Stimulated activated CD4-positive, alpha-beta T cell treated with anti-CD3 and anti-CD28 coated beads, Interleukin-4, amount 100 ng/mL, for 4 hours (primary cell): ENCODE measurements at places on chromosomes 1 and 21.

DNA sequence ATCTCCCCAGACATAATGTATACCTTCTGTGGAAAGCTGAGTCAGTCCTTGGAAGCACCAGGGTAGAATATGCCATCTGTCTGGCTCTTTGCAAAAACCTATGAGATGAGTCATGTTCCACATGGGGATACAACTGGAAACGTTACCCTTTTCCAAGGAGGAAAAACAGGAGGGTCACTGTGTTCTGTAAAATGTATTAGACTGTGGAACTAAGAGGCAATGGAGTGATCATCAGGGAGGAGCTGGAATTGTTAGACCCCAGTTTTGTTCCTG, 16.1 kb upstream of the PSMD4 start:
- DNase-seq, result no peak

- no peak for DNase-seq
Observed at GRCh38 chr1:110877776-110878175, 4.8 kb downstream of the CD53 start.

GRCh38 chr1:204503122-204503912, 8.7 kb upstream of the PIK3C2B start:
- DNase-seq, result no peak

DNA sequence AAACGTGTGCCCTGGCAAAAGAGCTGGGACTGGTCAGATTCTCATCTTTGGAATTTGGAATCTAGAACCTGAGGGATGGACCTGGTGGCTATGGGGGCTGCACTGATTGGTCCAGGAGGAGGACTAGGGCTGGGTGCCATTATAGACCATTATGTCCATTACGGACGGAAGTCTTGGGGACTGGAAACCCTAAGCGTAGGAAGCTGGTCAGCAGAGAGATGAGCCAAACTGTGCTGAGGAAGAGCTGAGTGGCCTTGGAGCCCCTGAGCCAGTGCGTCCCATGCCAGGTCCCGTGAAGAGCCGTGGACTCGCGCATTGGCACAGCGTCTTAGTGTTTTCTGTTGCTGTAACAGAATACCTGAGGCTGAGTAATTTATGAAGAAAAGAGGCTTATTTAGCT, 10.0 kb downstream of the MRAP start:
- no peak for DNase-seq

- no peak for DNase-seq
Observed at GRCh38 chr1:210236840-210237409, 4.3 kb downstream of the SERTAD4 start.

GRCh38 chr1:162258394-162258793, 118.3 kb downstream of the SPATA46 start:
- DNase-seq, result no peak

DNA sequence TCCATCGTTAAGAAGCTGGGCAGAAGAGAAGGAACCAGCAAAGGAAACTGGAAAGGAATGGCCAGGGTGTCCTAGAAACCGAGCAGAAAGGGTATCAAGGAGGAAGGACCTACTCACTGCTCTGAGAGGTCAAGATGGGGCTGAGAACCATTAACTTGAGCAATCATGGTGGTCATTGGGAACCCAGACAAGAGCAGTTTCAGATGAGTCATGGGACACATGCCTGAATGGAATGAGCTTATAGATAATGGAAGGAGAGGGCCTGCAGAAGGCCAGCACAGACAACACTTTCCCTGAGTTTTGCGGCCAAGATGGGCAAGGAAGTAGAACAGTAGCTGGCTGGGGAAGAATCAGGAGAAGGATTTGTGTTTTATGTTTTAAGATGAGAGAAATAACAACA, 383.2 kb downstream of the KIF26B start:
- DNase-seq, result no peak

DNA sequence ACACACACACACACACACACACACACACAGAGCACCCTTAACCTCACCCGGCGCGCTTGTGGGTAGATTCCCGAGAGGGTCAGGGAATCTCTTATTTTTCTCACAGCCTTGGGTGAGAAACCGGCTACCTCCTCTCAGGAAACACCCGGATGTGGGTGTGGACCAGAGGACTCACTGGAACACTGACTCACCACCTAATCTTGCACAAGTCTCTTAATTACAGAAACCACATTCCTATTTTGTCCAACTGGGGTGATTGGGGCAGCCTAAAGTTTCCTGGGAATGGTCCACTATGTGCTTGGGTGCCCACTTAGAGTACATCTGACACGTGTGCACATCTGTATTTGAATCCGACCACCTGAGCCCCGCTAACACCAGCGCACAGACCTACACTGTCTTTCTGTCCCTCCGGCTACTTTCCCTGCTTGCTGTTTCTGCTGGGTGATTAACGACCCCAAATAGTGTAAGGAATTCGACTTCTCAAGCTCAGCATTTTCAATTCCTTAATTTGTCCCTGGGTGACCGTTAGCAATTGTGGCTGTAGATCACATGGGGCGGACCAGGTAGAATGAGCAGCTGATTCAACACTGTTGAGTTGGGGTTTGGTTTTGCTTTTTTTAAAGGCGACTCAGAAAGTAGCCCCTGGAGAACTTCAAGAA, 14.0 kb upstream of the TBX15 start:
- DNase-seq, result no peak

DNA sequence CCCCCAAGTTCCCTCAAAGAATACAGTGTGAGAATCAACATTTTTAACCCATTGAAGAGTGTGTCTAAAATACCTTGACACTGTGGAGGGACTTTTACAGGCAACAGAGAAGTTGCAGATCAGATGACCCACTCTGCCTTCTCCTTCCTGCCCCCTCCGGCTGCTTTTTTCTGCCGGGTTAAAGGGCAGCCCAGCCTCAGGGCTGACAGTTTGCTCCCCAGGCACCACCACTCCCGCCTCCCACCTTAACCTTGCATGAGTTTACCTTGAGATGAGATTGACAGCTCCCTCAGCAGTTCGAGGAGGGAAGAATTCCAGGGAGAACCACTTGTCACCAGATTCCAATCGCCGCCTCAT, 3.2 kb downstream of the MTHFR start:
- no peak for DNase-seq

GRCh38 chr1:1250786-1251284, 4.3 kb upstream of the C1QTNF12 start:
- peak; percentile 55 for DNase-seq

DNA sequence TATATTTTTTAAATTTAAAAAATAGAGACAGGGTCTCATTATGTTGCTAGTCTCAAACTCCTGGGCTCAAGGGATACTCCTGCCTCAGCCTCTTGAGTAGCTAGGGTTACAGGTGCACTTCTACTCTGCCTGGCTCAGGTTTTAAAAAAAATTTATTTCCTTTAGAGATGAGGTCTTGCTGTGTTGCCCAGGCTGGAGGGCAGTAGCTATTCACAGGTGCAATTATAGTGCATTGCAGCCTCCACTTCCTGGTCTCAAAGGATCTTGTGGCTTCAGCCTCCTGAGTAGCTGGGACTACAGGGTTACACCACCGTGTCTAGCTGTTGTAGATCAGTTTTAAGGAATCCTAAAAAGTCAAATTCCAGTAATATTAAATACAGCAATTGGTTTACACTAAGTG, 5.0 kb downstream of the RNF11 start:
- DNase-seq, result no peak

GRCh38 chr1:22231995-22232690, 89.2 kb upstream of the WNT4 start:
- no peak for DNase-seq

- no peak for DNase-seq
Observed at GRCh38 chr21:36910581-36911307, 55.7 kb downstream of the HLCS start.

- no peak for DNase-seq
Observed at GRCh38 chr1:44545961-44546360, 128.3 kb downstream of the TMEM53 start.

DNA sequence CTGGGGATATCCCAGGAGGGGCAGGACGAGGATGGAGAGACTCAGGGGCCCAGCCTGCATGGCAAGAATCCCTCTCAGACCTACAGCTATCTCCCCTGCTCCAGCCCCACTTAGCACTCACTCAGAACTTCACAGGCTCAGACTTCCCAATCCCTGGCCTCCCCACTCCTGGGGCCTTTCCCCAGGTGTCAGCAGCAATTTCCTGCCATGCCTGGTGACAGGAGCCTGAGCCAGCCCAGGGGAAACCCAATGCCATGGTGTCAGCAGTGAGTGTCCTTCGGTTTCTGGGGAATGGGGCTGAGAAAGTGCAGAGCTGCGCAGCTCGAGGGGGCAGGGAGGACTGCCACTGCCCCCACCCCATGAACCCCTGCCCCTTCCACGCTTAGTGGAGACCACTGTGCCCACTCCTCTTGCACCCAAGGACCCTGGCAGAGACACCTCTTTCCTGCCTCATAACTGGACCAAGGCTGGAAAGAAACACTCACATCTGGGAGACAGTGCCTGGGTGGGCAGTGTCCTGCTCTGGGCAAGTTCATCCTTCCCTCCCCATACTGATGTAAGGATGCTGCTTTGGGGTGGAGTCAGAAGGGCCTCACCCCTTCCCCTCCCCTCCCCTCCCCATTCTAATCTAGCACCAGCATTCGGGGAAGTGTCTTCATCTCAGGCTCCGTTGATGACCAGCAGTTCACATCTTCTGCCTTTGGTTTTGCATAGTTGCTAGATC, 17.1 kb upstream of the UBL4B start:
- DNase-seq, result no peak

DNA sequence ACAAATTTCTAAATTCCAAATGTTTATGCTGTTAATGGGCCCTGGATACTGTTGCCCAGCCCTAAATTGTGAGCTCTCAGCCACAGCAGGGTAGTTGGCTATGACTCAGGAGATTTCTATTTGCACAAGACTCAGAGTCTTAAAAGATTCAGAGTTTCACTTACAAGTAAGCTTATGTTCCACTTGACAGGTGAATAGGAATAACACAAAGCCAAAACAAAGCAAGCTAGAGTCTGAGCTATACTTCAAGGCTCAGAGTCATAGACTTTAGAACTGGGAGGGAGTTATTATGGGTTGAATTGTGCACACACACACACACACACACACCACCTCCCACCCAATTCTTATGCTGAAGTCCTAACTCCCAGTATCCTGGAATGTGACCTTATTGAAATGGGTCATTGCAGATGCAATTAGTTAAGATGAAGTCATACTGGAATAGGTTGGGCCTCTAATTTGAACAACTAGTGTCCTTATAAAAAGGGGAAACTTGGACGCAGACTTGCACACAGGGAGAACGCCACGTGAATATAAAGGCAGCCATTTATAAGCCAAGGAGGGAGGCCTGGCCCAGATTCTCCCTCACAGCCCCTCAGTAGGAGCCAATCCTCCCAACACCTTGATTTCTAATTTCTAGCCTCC, 30.2 kb downstream of the PRDX6 start:
- DNase-seq, result no peak

DNA sequence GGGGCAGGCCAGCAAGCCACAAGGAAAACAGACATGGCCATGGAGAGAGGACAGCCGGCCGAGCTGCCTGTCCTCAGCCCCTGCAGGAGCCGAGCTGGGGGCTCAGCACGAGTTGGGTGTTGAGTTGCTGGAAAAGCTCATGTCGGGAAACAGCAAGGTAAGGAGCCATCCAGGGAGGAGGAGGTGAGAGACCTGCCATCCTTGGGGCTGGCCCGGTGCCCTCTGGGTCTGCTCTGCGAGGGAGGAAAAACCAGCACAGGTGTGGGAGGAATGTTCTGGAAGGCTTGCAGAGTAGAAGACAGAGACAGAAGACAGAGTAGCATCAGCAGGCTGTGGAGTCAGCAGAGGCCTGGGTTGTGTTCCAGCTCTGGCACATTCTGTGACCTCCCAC, 548.8 kb downstream of the PTPRU start:
- no peak for DNase-seq

DNA sequence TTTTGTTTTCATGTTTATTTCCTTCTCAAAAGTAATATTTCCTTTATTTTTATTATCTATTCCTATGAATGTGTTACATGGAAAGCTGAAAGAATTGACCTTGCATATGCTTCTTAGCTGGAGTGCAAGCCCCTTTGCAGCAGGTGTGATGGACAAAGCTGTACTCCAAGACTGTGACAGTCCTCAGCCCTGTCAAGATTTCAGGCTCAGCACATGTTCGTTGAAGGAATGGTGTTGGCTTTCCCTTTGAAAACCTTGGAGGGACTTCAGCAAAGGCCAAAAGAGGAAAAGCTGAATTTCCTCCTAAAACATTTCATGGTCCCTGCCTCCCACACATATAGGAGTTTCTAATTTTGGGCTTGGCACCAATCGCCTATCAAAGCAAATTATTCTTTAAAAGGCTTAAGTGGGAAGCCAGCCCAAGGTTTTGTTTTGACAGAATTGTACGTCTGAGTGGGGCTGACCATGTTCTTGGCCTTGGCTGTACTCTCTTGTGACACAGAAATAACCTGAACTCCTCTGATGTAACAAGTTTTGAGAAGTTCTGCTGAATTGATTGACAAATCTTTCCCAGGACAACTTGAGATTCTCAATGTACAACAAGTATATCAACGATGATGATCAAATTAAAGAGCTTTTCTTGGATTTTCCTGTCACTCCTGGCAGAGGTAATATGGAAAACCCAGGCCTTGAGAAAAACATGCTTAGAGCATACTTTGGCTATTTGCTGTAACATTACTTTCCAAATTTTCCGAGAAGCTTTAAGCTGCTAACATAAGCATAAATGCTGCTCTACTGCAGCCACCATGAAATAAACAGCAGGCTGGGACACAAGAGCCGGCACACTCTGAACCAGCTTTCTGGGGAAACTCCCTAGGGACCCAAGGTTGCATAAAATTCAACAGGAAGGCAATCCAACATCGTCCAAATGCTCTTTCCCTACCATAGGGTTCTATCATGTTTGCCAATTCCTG, 135.7 kb upstream of the ZNF648 start:
- no peak for DNase-seq

DNA sequence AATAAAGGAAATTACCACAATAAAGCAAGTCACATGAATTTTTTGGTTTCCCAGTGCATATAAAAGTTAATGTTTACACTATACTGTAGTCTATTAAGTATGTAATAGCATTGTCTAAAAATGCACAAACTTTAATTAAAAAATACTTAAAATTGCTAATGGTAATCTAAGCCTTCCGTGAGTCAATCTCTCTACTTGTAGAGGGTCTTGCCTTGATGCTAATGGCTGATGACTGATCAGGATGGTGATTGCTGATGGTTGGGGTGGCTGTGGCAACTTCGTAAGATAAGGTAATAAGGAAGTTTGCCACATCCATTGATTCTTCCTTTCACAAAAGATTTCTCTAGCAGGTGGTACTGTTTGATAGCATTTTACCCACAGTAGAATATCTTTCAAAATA, 466.6 kb upstream of the PROX1 start:
- no peak for DNase-seq

GRCh38 chr1:54358503-54359168, 47.6 kb downstream of the SSBP3 start:
- no peak for DNase-seq

GRCh38 chr1:205430696-205431305, 8.9 kb upstream of the LEMD1 start:
- DNase-seq, result peak; percentile 39

GRCh38 chr1:171185091-171185490, at the start of gene FMO2:
FMO2 (plus strand) TSS chr1:171185300; CDS start chr1:171185714, 414 bp downstream.
- no peak for DNase-seq
